ENCODE measurements at places on chromosomes 6 and 20.

GRCh38 chr6:161407115-161407514 is 133.3 kb upstream of the AGPAT4 start:
- no peak for DNase-seq

DNA sequence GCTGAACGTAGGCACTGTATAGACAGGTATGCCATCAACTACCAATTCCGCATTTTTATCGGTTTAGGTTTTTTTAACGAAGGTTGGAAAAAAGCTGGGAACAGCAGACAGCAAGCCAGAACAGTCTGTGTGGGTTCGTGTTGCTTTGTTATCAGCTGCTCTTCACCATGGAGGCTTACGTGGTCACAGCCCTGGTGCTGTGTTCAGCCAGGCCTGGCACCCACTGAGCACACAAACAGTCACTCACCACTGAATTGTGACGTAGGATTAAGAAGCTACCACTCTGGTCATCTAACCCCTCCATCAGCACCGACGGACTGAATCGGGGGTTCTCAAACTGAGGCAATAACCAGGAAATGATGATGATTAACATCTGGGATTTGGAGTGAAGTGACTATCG is 13.2 kb downstream of the FAM210B start:
- no peak for DNase-seq

GRCh38 chr6:109474995-109475394 is 8.0 kb downstream of the ZBTB24 start:
- DNase-seq, result no peak

DNA sequence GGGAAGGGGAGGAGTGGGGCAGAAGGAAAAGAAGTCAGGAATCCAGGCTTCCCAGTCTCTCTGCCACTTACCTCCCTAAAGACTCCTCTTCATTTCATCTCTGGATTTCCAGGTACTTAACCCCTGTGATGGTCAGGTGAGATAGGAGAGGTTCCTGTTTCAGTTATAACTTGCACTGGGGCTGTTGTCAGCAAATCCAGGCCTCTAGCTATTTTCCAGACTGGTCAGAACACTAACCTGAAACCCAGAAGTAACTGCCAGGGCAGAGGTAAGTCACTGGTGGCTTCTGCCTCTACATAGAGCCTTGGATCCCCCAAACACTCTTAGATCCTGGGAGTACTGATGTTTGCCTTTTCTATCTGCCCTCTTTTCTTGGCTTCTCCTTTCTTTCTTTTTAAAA is 233.5 kb upstream of the TAB2 start:
- DNase-seq, result no peak

DNA sequence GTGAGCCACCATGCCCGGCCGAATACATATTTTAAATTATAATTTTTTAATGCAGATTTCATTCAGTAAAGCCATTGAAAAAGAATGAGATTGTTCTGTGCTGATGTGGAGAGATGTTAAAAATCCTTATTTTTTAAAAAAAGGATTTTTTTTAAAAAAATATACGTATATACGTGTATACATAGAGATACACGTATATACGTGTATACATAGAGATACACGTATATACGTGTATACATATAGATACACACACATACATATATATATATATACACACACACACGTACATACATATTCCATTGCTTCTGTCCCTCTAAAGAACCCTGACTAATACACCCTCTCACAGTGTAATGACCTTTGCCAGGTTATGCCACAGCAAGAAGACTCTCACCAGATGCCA is 23.8 kb upstream of the TBC1D7 start:
- DNase-seq, result no peak

Data from kidney glomerular epithelial cell (primary cell).